ENCODE measurements at places on chromosomes 1 and 21.

DNA sequence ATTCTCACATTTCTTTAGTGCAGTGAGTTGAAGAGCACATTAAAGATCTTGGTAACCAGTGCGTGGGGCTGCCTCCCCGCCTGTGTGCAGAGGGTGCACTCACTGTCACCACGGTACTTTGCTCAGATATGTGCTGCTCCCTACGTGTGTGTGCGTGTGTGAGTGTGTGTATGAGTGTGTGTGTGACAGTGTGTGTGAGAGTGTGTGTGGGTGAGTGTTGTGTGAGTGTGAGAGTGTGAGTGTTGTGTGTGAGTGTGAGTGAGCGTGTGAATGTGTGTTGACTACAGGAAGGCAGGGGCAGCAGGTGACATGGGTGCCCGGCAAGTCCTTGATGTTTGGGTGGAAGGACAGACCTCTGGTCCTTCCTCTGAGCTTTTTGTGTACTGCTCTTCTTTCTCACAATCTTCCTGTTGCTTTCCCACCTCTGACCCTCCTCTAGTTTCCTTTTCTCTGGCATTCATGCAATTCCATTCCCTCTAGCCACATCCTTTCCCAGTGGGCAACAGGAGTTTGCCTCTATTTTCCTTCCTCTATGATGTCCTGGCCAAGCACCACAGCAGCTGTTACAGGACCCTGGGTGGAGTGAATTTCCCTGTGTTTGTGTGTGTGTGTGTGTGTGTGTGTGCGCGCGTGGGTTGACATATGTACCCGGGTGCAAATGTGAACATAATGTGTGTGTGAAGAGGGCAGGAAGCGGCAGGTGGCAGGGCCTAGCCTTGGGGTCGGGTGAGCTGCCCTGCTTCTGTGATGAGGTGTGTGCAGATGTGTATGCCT, 19.8 kb downstream of the LHX4 start:
- DNase-seq = no peak

DNA sequence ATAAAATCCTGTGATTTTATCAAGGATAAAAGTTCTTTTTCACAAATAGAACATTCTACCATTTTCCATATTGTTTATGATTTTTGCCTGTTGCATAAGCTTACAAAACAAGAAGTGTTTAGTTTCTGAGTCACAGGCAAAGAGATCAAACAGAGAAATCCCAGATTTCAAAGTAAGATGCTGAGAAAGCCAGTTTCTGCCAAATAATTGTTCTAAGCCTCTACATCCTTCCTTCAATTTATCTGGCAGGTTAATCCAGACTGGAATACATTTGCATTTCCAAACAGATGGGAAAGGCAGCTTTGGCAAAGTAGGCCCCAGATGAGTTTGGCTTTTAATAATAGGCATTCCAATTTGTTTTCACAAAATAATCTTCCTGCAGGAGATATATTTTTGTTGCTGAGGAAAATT, 2.5 kb downstream of the SLC1A7 start:
- no peak for DNase-seq

DNA sequence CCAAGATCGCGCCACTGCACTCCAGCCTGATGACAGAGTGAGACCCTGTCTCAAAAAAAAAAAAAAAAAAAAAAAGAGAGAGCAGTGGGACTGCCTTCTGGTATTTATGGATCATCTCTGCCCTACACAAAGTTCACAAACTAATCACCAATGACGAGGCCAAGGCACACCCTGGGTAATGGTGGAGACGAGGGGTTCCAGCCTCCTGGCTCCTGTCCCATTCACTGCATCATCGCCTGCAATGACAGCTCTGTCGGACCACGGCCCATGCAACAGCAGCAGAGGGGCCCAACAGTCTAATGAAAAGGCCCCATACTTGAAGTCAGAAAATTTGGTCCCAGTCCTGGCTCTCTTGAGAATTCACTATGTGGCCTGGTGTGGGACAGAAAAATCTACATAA, 2.9 kb upstream of the BTG2 start:
- no peak for DNase-seq

DNA sequence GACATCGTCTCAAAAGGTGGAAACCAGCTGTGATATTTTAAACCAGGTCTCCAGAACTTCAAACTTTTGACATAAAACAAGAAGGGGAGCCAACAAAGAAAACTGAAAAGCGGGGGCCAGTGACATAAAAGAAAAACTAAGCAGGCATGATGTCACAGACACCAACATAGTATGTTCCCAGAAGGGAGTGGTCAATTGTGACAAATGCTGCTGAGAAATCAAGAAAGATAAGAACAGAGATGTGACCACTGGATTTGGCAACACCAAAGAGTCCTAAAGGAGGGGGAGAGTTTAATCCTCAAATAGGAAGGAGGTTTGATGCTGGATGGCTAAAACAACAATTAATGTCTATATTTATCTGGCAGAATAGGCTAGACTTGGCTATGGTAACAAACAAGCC, 2.3 kb upstream of the RNF19B start:
- no peak for DNase-seq

DNA sequence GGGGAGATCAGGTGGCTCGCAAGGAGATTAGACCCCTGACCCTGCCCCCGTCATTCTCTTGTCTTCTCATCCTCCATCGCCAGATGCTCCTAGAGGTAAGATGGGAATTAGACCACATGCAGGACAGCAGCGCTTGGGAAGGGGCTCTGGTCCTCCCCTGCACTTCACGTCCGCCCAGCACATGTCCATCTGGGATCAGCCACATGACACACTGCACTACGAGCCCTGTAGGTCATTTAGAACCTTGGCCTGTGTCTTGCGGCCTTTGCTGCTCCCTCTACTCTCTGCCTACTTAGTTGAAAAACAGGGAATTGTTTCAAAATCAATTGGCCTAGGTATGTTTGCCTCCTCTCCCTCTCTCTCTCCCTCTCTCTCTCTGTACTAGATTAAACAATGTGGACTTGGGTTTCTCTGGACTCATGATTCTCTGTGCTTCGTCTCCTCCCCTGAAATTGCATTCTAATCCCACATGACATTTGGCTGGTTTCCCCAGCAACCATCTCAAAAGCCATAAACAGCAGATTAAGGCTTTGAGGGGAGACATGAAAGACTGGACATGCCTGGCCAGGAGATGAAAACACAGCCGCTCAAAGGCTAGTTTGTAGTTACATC, 3.8 kb upstream of the NCMAP start:
- DNase-seq = no peak

GRCh38 chr1:8625491-8625890, 191.9 kb downstream of the RERE start:
- no peak for DNase-seq

DNA sequence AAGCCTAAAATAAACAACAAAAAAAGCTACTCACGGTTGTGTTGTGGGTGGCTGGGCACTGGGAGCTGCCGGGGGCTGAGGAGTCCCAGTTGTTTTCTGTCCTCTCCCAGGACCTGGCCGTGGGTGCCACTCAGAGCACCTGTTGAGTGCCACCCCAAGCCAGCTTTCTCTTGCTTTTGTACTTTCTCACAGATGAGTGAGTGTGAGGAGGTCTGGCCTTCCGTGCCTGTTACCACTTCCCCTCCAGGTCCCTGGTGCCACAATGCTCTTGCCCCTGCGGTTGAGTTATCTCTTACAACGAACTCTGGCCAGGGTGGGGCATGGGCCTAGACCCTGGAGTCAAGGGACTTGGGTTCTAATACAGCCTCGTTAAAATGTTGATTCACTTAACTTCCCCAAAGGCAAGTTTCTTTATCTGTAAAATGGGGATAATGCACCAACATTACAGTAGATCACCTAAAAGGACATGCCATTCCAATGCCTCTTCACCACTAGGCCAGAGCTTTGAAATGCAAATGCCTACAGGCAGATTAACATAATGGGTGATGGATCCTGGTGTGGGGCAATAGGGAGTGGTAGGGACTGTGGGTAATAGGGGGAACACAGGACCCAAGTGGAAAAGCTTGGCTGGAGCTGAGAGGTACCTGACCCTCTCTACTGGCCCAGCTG, at the start of gene CNR2:
Gene CNR2, minus strand, starts transcription at position 151 of the 669 bp plus-strand sequence. CDS start 37,745 bp downstream, outside the sequence.
- no peak for DNase-seq

DNA sequence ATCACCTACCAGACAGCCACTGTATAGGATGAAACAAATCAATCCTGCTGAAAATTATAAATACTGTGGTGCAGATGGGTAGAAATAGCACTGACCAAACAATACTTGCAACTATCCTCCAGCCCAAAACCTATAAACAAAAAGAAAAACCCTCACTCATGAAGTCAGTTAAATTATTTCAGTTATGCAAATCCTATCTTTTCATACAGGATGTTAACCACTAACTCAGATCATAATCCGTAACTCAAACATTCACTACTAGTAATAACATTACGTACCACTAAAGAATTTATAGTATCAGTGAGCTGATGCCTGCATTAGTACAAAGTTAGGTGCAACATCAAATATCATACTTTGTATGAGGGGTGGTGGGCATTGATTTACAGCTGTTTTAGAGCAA, 2.6 kb downstream of the NDC1 start:
- DNase-seq = no peak

GRCh38 chr21:36246080-36246631, 73.8 kb upstream of the MORC3 start:
- DNase-seq = no peak

DNA sequence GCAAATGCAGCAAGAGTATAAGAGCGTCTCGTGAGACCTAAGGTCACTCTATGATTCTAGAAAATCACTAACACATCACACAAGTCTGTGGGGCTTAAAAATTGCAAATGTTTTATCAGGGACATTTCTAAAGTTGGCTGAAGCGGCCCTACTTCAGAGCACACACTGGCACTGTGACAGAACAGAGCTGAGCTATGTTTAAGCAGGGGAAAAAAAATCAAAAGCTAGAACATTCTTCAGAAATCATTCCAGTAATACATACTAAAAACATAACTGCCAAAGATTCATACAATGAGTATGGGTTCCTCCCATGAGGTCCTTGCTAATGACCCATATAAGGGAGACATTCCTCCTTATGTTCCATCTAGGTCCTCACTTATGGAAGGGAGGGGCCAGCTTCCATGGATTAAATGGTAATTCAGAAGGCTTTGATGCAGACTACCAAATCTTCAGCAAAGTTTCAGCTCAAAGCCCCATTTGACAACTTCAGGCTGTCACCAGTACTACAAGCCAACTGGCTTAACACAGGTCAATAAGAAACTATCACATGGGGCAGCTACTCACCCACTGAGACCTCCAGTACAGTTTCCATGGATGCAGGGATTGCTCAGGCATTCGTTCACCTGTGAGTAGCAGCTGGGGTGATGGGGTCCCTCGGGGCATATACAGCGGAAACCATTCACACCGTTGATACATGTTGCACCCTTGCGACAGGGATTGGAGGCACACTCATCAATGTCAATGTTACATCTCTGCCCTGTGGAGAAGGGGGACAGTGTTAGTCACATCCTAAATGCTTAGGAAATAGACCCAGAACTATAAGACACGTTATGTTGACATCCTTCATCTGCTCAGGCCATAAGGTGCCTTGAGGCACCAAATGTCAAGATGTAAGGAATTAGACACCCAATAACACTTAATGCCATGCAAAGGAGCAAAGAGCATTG, 58.4 kb upstream of the ADAM30 start:
- no peak for DNase-seq

DNA sequence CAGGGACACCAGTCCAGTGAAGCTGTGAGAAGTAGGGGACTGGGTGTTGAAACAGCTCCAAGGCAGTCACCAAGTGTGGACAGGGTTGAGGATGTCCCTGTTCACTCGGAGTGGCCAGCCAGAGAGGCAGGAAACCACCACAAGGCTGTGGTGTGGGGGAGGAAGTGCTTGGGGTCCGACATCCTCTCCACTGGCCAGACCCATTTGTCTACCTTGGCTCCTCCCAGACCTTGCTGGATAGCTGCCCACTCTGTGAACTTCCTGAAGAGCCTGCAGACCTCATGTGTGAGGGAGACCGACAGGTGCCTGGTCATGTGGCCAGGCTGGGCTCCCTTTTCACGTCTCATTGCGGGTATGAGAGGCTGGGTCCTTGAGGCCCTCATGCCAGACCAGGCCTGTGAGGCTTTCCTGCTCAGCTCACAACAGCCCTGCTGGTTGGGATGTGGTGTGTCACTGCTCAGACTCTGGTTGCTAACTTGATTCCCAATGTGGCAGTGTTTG, 21.8 kb downstream of the CYP4B1 start:
- no peak for DNase-seq

DNA sequence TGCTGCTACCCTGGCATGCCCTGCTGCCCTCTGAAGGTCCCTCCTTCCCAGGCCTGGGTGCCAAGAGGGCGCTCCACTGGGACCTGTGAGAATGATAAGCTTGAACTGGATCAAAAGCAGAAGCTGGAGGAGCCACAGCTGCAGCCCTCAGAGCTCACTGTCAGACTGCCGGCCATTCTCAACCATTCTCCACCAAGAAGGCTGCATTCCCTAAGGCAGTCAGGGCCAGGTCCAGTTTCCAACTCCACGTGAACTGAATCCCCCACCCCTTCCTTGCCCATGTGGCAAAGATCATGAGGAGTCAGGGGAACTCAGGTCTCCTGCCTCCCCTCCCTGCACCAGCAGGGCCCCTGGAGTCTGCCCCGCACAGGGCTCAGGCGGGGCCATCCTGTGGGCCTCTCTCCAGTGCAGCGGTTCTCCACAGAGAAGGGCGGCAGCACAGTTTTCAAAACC, 19.5 kb downstream of the SLC1A7 start:
- no peak for DNase-seq

DNA sequence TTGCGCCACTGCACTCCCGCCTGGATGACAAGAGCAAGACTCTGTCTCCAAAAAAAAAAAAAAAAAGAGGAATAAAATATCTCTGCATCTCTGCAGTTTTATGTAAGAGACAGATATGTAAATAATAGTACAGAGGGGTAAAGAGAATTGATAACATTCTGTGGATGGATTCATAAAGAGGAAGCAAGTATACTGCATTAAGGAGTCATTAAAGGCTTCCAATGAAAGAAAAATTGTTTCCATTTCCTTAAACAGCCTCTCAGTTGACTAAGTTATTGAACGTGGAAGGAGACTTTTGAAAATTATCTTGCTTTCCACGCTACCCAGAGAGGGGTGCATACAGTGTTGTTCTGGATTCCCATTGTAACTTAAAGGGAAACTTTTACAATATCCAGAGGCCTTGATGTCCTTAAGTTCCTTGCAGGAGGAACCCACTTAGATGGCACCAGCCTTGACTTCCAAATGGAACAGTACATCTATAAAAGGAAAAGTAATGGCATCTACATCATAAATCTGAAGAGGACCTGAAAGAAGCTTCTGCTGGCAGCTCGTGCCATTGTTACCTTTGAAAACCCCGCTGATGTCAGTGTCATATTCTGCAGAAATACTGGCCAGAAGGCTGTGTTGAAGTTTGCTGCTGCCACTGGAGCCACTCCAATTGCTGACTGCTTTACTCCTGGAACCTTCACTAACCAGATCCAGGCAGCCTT, 13.8 kb downstream of the CEP350 start:
- no peak for DNase-seq

- no peak for DNase-seq
Measured at GRCh38 chr1:201614262-201615015, 75.5 kb downstream of the NAV1 start.

- no peak for DNase-seq
Measured at GRCh38 chr1:198655459-198656121, 16.8 kb downstream of the PTPRC start.
